ENCODE measurements at places on chromosomes 3 and 15.

DNA sequence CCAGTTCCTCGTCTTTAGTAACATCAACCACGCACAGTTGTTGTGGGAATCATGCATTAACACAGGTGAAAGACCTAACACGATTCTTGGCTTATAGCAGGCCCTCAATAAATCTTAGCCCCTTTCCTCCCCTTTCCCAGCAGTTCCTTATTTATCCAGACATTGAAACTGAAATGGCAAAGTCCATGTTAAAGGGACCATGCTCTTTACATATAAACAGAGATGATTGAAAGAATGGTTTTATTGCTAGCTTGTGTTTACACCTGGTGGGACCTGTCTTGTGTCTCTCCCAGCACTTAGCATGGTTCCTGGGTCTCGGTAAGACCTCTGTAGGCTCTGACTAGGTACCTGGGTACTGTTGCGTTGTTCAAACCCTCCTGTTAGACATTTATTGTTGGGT, 251.8 kb downstream of the LRTM1 start:
- no peak for DNase-seq

DNA sequence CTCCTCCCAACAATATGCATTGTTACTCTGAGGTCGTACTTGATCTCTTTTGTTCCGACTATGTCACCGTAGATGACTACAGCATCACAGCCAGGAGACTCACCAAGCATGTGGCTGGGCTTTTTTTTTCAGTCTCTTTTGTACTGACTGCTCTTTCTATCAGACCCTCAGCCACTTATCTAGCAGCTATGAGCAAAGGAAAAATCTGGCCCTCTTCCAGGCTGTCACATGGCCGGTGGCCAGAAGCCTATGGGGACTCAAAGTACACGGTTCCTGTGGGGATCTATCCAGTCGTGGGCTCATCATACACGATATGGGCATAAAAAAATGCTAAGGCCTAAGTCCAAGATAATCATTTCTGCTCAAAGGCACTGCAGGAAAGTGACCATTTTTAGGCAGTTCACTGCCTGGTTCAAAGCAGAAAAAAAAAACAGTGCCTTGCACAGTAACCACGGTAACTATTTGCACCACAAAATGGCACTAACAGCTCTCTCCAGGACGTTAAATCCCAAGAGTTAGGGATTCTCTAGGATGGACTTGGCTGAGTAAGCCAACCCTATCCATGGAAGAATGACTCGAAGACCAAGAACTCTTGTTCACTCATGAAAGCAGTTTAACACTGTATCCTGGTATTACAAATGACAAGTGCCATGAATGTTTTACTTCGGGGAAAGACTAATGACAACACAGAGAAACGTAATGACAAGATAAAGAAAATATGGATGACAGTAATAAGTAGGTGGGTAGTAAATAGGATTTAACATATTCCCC, 50.3 kb downstream of the SHQ1 start:
- no peak for DNase-seq

DNA sequence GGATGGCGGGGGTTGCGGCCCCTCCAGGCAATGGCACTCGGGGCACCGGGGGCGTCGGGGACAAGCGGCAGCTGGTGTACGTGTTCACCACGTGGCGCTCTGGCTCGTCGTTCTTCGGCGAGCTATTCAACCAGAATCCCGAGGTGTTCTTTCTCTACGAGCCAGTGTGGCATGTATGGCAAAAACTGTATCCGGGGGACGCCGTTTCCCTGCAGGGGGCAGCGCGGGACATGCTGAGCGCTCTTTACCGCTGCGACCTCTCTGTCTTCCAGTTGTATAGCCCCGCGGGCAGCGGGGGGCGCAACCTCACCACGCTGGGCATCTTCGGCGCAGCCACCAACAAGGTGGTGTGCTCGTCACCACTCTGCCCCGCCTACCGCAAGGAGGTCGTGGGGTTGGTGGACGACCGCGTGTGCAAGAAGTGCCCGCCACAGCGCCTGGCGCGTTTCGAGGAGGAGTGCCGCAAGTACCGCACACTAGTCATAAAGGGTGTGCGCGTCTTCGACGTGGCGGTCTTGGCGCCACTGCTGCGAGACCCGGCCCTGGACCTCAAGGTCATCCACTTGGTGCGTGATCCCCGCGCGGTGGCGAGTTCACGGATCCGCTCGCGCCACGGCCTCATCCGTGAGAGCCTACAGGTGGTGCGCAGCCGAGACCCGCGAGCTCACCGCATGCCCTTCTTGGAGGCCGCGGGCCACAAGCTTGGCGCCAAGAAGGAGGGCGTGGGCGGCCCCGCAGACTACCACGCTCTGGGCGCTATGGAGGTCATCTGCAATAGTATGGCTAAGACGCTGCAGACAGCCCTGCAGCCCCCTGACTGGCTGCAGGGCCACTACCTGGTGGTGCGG, 1.9 kb downstream of the CHST2 start:
- no peak for DNase-seq

GRCh38 chr15:66789029-66790025, 87.3 kb downstream of the SMAD6 start:
- DNase-seq = peak; percentile 70

DNA sequence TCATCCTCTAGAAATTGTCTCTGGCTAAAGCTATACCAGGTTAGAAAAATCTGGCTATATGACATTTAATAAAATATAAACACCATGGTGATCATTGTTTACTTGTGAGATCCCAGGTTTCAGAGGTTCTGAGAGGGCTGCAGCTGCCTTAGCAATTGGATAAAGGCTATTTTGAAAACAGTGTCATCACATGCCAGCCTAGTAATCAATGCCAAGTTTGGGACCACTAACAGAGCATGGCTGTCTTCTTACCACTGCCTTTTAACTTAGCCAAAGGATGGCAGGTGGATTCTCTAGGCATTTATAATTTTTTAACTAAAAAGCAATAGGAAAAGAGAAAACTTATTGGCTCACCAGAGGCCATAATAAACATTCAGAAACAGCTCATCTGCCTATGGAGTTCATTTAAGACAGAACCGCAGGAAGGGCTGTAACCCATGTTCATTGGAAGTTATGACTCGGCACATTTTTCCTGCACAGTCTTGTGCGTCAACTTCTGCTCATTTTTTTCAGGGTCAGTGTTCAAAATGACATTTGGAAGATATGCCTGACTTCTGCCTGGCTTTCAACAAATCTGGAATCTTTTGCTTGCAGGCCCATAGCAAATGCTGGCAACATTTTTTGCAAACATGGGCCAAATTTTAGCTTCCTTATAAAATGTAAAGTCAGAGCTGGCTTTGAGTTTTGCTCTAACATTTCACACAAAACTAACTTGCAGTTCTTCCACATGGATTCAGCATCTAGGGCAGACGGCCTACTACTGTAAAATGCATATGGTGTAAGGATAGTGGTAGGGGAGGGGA, 476.0 kb upstream of the TBL1XR1 start:
- DNase-seq = no peak

- DNase-seq = peak; percentile 15
These were observed 42.3 kb upstream of the ROPN1 start for GRCh38 chr3:124034016-124034843.

GRCh38 chr3:50401978-50402595, 42.8 kb upstream of the TMEM115 start:
- no peak for DNase-seq

DNA sequence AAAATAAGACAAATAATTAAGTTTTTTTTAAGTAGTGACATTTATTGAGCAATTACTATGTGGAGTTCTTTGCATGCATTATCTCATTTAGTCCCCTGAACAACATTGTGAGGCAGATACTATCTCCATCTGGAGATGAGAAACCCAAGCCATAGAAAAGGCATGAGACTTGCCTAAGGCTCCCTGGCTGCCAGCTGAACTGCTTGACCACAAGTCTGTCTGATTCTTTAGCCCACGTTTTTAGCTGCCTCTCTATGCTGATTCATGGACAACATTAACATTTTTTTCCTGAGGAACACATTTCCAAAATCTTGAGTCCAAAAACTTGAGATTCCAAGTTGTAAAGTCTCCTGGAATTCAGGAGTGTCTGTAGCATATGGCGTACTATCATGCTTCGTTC, 263.6 kb upstream of the GOLGA6L4 start:
- DNase-seq = no peak

GRCh38 chr3:46946856-46947545, 29.5 kb downstream of the CCDC12 start:
- no peak for DNase-seq

DNA sequence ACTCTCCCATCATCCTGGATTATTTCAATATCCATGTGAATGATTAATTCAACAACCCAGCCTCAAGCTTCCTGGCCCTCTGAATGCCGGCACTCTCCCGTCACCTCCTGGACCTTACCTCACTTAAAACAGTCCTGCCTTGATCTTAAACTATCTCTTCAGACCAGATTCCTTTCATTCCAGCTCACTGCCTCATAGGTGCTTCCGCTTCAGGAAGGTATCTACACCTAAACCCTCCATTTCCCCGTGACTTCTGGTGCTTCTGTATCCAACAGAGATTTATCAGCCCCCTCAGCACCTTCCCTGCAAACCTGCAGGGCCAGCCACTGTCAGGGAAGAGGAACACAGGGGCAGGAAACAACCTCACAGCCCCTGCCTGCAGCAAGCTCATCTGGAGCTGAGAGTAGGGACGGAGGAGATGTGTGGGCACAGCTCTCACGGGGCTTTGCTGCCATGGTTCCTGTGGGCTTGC, 98.9 kb upstream of the TJP1 start:
- DNase-seq = no peak

- no peak for DNase-seq
These were observed 61.4 kb downstream of the MGLL start for GRCh38 chr3:127760791-127761440.

GRCh38 chr3:160061525-160061924, 72.9 kb downstream of the IL12A start:
- DNase-seq = no peak

- DNase-seq = no peak
These were observed 80.4 kb upstream of the XCR1 start for GRCh38 chr3:46107682-46108081.

DNA sequence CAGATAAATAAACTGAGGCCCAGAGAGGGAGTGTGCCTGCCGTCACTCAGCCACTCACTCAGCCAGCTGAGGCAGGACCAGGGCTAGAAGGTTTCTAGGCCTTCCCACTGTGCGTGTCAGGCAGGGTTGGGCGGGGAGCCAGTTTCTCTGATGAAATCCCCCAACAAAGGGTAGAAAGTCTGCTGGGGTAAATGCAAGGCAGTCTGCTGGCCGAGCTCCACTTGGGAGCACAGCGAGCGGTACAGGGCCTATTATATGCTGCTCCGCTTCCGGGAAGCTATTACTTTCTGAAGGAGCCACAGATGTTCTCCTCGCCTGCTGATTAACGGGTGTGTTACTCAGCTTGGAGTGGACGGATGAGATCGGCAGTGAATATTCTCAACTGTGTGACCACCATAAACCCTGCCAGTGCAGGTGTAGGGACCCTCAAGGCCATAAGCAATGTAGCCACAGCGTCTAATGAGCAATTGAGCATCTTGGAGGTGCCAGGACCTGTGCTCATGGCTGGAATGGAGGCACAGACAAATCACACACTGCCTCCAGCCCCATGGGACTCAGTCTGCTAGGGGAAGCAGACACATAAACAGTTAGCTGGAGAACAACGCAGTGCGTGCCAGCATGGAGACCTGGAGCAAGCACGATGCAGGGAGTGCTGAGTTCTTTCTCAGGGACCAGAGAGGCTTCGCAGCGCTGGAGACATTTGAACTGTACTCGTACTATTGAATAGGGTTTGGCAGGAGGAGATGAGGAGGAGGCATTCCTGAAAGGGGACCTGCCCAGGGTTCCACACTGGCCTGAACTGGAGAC, 42.1 kb downstream of the CORO2B start:
- no peak for DNase-seq

DNA sequence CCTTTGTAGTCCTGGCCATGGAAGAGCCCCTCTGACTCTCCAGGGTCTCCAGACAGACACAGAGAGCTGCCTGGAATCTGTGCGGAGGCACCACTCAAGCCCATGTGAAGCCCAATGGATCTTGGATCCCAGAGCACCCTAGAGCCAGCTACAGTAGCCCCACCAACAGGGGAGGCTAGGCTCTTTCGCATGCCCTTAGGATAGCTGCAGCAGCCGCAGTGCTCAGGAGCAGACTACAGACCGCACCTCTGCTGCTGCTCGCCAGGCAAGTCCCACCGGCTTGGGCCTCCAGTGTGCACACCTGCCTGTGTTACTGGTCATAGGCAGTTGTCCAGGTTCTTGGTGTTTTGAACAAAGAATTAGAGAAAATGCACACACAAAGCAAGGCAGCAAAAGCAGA, 131.6 kb downstream of the SPATA16 start:
- DNase-seq = no peak

GRCh38 chr3:171936191-171936841, 93.2 kb downstream of the TMEM212 start:
- no peak for DNase-seq

- DNase-seq = no peak
These were observed 445.3 kb upstream of the ROBO1 start for GRCh38 chr3:80213086-80213485.

- DNase-seq = no peak
These were observed 1.1 kb downstream of the TICRR start for GRCh38 chr15:89576417-89576773.

DNA sequence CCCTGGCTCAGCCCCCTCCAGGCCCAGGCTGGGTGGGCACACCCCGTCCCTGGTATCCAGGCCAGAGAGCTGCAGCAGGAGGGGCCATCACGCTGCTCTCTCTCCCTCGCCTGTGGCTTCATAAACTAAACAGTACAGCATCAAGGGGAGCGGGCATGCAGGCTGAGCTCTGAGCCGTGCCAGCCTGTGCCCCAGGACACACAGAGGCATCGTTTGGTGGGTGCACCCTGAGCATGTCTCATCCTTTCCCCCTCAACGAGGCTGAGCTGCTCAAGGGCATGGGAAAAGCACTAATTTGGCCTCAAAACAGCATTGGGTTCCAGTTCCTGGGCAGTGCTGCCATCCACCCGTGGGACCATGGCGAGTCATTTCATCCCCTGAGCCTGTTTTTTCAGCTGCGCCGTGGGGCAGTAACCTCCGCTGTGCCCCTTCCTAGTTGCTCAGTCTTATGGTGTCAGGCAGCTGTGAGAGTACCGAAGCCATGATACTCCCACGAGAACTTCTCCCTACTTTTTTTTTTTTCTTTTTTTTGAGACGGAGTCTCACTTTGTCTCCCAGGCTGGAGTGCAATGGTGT, 79.6 kb downstream of the CPN2 start:
- no peak for DNase-seq

DNA sequence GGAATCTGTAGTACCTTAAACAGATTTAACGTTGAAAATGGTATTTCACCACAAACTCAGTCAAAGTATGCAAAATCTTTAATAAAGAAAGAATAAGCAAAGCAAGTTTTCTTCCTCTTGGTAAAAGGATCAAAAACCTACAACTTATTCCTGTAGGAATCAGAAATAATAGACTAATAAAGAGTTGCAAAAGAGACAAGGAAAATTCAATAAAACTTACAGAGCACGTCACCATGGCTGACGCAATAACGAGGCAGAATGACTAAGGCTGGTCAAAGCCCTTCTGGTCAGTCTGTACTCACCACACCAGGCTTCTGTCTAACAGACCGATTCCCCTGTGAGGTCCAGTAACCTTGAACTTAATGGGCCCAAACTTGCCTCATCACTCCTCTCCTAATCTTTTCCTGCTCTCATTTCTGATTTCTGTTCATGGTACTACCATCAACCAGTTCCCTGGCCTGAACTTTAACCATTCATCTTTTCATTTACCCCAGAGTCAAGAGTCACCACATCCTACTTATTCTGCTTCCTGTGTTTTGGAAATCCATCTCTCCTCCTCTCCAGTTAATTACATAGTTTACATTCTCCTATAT, 5.0 kb downstream of the MASP1 start:
- DNase-seq = no peak
